ENCODE measurements at places on chromosomes 16 and 17.

DNA sequence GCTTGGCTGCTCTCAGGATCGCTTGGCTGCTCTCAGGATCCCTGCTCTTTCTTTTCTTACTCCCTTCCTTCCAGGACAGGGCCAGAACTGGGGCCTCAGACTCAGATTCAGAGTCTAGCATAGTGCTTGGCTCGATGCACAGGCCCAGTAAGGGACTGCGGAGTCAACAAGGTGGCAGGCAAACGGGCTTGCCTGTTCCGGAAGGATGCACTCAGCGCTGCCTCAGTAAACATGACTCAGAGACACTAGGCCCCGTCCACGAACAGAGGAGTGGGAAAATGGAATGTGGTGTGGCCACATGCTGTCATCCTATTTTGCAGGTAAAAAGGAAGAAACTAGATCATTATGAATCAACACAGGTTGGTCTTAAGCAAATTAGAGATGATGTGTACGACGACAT is 9.8 kb downstream of the SPHK1 start:
- DNase-seq = peak; percentile 55

DNA sequence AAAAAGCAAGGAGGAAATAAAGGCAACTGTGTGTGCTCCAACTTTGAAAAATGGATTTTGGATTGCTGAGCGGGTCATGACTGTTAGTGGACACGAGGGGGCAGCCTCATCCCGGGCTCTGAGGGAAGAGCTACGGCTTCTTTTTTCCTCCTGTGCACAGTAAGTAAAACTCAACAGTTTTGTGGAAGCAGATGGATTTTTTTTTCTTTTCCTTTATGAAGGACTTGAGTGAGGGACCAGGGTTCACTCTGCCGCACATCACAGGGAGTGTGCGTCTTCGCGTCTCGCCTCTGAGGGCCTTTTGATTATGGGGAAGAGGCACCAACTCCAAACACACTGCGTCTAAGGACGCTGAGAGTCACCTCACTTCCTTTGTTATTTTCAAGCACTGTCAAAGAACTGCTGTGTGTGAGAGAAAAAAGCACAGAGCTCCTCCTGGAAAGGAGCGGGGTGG is 80.3 kb upstream of the GOT2 start:
- DNase-seq = no peak

DNA sequence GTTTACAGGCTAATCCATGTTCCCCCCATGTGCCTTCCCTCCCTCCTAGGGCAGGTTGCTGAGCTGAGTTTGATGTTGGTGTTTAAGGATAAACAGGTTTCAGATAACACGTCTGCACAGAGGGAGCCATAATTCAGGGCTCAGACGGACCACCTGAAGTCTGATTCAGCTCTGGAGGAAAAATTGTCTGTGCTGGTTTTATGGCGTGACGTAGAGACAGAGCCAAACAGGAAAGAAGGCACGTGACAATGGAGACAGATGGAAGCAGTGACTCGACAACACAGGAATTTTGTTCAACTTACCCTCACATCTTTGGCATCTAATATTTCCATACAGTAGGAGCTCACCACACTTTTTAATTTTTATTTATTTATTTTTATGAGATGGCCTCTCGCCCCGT is 10.7 kb upstream of the USP10 start:
- DNase-seq = no peak

GRCh38 chr16:17512636-17513220 is 42.0 kb upstream of the XYLT1 start:
- no peak for DNase-seq

- DNase-seq = no peak
Measured at GRCh38 chr16:49690778-49691177, 165.1 kb downstream of the ZNF423 start.
